ENCODE measurements at places on chromosomes 3 and 15. TPM values are rescaled to one million over a fixed set of nuclear protein-coding genes. Genes with fewer than 3 reads are reported as not detected.

DNA sequence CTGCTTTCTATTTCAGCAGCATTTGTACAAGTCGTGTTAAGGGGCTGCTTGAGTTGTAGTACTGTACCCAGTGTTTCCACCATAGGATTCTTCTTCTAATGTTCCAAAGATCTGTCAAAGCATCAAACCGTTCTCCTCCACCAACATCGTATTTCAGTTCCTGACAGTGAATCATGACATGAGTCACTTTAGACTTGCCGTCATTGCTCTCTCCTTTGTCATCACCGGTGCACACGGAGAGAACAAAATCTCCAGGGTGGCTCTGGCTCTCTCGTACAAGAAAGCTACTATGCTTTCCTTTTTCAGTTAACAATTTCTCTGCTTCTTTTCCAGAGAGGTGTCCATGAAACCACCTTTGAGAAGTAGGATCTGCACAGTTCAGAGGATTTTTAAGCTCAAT, 270.9 kb upstream of the CCDC54 start:
- DNase-seq: no peak

The EXD1 gene
- total RNA-seq: not detected

- DNase-seq: no peak
These were observed 191.6 kb downstream of the GREM1 start for GRCh38 chr15:32909431-32909830.

The MRPS11 gene
- 53.8 TPM for total RNA-seq
